ENCODE measurements at places on chromosomes 12 and 14.

DNA sequence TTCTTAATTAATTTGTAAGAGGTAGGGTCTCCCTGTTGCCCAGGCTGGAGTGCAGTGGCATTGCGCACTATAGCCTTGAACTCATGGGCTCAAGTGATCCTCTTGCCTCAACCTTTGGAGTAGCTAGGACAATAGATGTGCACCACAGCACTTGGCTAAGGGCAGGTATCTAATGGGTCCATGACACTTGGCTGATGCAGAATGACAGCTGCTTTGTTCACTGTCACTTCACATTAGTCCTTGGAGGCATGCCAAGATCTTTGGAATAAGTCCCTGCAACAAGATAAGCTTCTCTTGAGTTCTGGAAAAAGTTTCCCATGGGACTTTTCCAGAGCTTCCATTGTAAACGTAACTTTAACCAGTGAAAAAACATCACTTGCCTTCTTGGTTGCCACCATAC, 23.4 kb downstream of the COQ6 start:
- DNase-seq: no peak

DNA sequence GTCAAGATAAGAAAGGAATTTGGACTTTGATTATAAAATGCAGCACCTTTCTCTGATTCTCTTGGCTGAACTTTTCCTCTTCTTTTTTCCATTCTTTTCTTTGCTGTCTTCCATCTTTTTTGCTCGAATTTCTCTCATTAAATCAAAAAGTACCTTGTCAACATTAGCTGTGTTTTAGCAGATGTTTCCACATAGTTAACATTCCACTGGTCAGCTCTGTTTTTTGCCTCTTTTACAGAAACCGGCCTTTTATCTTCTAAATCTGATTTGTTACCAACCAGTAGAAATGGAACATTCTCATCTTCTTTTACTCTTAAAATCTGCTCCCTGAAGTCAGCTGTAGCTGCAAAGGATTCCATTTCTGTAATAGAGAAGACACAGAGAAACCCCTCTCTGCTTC, 71.1 kb upstream of the SYT1 start:
- no peak for DNase-seq

- no peak for DNase-seq
These were observed 756 bp downstream of the TULP3 start for GRCh38 chr12:2891240-2892053.

DNA sequence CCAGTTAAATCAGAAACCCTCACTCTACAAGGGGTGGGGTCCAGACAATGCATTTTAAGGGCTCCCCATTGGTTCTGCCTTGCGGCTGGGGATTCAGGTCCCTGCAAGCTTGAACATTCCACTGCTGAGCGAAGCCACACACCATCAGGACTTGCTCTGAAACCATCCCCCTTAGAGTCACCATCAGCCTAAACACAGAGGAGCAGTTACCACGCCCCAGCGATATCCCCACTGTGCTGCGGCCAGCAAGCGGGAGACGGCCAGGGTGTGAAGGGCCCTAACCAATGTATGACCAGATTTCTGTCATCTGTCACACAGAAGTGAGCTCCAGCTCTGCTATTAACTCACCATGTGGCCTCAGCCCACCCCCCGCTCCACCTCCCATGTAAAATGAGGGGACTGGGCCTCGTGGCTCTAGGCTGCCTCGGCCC, 29.7 kb downstream of the CCDC88C start:
- no peak for DNase-seq

- no peak for DNase-seq
These were observed 180.0 kb downstream of the KITLG start for GRCh38 chr12:88400302-88400701.

DNA sequence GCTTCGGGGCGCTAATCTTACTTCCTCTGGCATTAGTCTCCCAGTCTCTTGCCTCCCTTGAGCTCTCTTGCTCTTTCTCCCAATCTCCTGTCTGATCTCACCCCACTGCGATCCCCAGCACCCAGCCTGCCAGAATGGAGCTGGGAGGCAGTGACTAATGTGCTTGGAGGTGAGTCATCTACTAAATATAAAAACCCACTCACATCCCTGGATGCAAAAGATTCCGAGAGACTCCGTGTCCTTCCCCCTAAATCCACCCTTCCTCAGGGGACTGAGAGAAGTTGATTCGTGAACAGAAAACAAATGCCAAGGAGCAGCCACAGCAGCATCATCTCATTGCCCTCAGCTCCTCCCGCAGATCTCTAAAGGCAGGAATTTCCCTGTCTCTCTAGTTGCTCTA, 45.7 kb upstream of the KCNA5 start:
- no peak for DNase-seq

GRCh38 chr14:103857256-103857655, 9.9 kb upstream of the PPP1R13B start:
- DNase-seq: no peak

GRCh38 chr12:104608998-104609397, 152.2 kb downstream of the CHST11 start:
- DNase-seq: no peak

DNA sequence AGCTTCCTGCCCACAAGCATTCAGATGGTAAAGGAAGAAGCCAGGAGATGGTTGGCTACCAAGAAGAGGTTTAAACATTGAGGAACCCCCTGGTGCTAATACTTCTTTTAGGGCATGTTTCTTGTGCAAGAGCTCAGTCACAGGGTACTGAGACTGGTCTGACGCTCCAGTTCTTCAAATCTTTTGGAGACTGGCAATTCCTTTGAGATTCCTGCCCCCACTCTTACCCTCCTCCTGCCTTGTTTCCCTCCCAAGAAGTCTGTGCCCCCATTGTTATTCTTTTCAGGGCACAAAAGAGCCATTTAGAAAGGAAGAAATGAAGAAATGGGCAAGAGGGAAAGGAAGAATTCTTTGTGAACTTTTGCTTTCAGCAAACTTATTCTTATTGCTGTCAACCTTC, 11.8 kb downstream of the A2ML1 start:
- DNase-seq: no peak

GRCh38 chr12:112169161-112169872, 44.0 kb downstream of the TRAFD1 start:
- DNase-seq: no peak

DNA sequence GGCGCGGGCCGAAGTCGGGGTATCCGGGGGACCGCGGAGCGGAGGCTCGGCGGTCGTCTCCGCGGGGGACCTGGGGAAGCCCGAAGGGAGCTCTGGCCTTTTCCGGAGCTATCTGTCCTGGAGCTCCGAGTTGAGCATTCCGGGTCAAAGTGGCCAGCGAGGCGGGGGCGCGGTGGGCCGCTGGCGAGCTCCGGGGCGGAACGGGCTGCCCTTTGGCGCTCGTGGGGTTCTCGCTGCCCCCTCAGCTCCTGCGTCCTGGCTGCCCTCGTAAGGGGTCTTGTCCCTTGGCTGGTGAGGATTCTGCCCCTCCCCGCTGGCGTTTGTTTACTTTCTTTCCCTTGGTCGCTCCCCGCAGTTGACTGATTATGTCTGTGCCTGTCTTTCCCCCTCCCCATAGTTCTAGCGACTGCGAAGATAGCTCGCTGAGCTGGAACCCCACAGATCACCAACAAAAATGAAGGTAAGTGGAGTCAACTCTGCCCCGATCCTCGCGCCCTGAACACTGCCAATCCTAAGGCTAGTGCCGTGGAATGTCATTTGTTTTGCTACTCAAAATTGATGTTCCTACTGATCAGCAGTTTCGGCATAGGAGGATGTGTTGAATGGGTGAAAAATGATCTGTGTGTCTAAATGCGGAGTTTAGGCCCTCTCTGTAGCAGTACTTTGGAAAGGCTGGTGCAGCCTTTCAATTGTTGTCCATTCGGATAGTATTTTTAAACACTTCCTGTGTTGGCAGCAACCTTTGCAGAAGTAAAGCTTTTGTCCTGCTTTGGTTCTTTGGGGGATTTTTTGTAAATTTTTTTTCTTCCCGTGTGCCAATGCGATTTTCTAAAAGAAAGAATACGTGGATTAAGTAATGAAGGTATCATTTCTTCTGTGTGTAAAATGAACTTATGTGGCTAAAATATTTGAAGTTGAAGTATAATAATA, 1.3 kb downstream of the ARID4A start:
- no peak for DNase-seq

DNA sequence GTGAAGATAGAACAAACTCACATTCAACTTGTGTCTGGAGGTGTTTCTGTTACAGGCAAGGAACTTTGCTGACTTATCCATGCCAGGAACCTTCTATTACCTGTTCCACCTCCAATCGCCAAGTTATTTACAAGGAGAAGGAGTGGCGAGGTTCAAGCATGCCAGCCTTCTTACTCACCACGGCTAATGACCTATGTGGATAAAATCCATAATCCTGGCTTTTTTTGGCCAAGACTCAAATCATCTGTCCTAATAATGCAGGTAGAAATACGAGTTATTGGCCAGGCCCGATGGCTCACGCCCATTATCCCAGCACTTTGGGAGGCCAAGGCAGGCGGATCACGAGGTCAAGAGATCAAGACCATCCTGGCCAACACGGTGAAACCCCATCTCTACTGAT, 241.6 kb downstream of the TMEM132D start:
- DNase-seq: no peak

- no peak for DNase-seq
These were observed 50.5 kb upstream of the PNMA1 start for GRCh38 chr14:73764406-73765280.

GRCh38 chr14:68466491-68466977, 326.3 kb downstream of the ZFP36L1 start:
- no peak for DNase-seq

DNA sequence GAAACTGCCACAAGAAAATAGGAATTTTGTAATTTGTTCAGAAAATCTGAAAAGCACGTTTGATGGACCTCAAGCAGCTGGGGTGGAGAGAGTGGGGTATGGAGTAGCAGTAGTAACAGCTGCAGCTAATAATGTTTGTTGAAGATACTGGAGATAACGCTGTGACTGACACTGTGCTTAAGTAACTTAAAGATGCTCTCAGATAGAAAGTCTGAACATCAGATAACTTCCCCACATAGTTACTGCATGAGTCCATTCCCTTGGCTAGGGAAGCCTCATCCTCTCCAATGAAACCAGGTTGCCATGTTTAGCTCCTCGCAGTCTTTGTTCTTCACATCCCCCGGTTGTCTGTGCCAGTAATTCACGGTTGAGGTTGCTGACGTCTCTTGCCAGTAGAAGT, 24.9 kb downstream of the RMST start:
- DNase-seq: no peak

DNA sequence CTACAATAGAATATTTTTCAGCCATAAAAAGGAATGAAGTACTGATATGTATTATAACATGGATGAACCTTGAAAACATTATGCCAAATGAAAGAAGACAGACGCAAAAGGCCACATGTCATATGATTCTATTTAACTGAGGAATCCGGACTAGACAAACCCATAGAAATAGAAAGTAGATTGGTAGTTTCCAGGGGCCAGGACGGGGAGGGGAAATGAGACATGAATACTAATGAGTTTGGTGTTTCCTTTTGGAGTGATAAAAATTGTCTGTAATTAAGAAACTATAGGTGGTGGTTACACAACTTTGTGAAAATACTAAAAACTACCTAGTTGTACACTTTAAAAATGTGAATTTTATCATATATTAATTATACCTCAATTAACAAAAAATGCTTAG, 247.6 kb downstream of the BCAT1 start:
- DNase-seq: no peak

DNA sequence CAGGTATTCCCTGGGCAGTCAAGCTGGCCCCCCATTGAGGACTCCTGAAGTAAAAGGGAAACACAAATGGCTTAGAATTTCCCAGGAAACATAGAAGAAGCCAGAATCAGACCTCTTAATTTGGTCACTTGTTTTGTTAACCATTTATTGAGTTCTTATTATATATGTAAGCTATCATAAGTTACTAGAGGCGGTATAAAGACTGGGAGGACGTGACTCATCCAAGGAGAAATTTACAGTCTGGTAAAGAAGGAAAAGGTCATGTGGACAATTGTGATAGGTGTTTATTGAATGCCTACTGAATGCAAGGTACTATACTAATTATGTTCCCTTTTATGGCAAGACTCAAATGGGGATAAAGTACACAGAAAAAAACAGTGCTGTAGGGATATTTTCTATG, 146.7 kb downstream of the DYRK2 start:
- DNase-seq: no peak

GRCh38 chr14:49692193-49692757, 645 bp upstream of the KLHDC1 start:
- no peak for DNase-seq

DNA sequence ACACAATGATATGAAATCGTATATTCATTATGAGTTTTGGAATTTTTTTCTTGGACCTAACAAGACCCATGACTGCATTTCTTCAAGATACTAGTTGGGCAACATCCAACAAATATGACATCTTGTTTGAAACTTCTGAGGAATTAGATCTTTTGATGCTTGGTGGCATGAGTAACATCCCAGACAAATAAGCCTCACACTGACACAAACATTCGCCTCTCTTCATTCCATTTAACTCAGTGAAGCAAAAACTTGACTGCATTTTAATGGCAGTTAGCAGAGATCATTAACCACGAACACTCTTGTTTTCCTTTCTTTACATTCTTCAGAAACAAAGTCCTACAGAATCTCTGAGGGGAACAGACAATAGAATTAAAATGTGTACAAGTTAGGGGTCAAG, 758.3 kb downstream of the C12orf50 start:
- DNase-seq: no peak

- no peak for DNase-seq
These were observed 189.4 kb downstream of the ADGRD1 start for GRCh38 chr12:131142891-131143657.
